ENCODE measurements at places on chromosomes 1 and 21.

- DNase-seq = no peak
Measured at GRCh38 chr1:174497478-174497877, 49.7 kb downstream of the GPR52 start.

DNA sequence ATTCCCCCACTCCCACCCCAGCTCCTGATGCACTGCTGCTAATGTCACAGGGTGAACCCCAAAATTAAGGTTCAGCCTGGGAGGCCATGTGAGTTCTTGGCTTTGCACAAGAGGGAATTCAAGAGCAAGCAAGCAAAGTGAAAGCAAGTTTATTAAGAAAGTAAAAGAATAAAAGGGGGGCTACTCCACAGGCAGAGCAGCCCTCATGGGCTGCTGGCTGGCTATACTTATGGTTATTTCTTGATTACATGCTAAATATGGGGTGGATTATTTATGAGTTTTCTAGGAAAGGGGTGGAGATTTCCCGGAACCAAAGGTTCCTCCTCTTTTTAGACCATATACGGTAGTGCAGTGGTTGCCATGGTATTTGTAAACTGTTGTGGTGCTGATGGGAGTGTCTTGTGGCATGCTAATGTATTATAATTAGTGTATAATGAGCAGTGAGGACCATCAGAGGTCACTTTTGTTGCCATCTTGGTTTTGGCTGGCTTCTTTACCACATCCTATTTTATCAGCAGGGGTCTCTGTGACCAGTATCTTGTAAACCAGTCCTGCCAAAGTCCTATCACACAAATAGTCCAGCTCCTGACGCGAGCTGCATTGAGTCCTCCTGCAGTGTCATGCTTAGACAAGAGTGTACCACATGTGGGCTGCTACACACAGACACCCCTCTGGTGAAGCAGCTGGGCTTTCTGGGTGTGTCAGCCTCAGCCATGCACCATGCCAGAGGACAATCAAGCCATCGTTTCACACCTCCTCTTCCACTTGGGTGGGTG is 46.4 kb upstream of the CSF1 start:
- DNase-seq = no peak

DNA sequence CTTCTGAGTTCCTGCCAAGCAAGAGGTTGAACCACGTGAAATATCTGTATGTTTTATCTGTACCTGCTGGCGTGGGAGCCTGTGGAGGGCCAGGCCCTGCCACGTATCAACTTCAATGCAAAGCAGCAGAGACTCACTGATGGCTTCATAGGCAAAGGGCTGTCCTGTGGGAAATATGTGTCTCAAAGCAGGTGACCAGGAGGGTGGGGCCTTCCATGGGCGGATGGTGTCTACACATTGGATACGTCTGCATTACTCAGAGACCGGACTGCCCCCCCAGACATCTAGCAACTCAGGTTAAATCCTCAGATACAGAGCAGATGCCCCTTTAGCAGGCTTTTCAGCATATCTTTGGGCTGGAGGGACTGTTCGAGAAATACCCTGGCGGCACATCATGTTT is 210.8 kb upstream of the C1orf174 start:
- DNase-seq = no peak

DNA sequence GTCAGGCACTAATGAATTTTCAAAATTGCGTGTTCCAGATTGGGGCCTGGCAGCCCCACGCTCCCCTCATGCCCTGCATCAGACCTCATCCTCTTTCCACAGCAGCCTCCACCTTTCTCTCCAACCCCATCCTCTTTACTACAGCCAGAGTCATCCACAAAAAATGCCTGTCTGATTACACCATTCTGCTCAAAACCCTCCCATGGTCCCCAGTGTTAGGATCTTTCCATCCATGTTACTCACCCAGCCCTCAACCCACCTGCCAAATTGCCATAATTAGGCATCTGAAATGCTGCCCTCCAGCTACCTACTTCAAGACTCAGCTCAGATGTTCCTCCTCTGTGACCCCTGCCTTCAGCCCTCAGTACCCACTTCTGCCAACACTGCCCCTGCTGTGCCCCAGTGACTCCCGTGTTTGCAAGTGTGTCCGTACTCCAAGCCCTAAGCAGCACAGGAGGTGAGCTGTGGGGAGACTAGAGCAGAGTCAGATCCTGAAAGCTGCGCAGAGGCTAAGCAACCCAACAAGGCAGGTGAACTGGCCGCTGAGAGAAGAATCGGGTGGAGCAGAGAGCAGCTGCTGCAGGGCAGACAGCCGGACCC is 715 bp upstream of the ARTN start:
- no peak for DNase-seq

- no peak for DNase-seq
Measured at GRCh38 chr1:31043631-31044030, 21.9 kb downstream of the PUM1 start.

- DNase-seq = no peak
Measured at GRCh38 chr1:16120940-16121410, 34.9 kb downstream of the EPHA2 start.

DNA sequence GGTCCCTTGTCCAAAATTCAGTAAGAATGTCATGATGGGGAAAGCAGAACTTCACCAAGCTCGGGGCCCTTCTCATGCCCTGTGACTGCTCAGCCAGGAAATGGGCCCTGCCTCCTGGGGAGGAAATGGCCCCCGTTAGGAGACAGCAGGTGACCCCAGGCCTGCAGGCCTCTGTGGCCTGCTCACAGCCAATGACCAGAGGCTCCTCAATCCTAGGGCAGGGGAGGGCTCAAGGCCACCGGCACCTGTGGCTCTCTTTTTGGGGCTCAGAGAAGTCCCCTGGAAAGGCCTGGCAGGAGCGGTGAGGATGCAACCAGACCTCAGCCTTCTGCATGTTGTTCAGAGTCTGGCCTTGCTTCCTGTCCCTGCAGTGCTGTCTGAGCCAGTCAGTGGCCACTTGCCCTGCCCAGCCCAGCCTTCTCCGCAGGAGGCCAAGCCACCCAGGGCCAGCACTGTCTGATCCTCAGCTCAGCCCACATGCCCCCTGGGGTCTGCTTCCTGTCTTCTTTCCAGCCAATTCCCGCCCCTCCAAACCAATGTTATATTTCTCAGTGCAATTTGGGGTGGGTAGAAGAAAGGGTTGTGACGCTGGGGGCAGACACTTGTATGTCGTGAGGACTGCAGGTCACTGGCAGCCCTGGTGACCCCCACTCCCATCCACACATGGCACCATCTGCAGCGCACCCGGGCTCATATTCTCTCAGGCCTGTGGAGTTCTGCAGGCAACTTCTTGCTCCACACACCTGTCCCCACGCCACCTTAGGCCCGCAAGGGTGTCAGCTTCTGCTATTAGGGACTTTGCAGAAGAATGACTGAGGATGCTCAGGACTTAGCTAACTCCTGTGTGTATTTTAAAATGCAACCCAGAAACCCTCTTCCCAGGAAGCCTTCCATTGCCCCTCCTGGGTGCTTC is 83.6 kb downstream of the ITPKB start:
- no peak for DNase-seq

DNA sequence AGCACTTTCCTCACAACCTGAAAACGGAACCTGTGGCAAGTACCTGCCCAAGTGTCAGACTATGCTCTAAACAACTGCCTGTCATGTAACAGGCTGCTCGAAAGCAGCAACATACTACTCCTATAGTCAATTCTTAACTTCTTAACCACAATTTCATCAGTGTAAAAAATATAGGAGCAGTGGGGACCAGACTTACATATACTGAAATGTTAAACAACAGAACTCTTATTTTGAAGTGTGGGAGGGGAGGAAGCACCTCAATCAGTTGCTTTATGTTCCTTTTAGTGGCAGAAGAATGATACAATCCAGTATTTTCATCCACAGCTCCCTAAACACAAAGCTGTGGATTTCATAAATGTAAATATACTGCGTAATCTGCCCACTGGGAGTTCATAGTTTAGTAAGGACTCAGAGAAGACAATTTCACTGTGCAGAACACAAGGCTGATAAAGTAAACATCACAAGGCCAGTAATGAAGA is 44.2 kb downstream of the WLS start:
- peak; percentile 58 for DNase-seq

DNA sequence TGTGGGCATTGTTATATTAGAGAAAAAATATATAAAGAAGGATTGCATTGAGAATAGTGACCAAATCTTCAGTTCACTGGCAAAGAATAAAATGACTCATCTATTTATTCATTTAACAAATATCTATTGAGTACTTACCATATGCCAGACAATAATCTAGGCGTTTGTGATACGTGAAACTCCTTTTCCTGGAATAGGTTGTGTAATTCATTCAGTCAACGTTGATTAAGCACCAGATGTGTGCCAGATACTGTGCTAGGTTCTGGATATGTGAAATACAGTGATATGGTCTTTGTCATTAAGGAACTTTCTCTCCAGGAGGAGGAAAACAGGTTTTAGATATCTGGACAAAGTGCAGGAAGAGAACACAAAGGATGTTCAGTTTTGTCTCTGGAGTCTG is 344.5 kb downstream of the RWDD3 start:
- no peak for DNase-seq

DNA sequence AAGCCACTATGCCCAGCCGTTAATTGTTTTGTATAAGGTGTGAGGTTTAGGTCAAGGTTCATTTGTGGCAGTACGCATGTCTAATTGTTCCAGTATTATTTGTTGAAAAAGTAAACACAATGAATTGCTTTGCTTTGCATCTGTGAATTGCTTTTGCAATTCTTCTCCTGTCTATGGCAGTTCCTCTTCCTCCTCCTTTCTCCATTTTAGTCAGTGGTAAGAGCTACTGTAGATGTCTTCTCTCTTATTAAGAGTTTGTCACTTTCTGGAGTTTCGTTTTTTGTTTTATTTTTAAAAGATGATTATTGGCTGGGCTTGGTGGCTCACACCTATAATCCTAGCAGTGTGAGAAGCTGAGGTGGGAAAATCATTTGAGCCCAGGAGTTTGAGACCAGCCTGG is 29.2 kb downstream of the C1orf185 start:
- no peak for DNase-seq

DNA sequence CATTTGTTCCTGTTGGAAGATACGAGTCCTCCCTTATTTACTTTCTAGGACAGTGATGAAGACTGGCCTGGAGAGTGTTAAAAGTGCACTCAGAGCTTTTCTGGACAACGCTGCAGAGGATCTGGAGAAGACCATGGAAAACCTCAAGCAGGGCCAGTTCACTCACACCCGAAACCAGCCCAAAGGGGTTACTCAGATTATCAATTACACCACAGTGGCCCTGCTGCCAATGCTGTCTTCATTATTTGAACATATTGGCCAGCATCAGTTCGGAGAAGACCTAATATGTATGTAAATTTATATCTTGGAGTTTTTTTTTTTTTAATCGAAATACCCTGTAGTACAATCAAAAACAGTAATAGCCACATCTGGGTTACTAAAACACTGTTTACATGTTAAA is 190.5 kb downstream of the ZP4 start:
- DNase-seq = no peak

- DNase-seq = no peak
Measured at GRCh38 chr21:32817208-32817607, 45.7 kb upstream of the PAXBP1 start.

DNA sequence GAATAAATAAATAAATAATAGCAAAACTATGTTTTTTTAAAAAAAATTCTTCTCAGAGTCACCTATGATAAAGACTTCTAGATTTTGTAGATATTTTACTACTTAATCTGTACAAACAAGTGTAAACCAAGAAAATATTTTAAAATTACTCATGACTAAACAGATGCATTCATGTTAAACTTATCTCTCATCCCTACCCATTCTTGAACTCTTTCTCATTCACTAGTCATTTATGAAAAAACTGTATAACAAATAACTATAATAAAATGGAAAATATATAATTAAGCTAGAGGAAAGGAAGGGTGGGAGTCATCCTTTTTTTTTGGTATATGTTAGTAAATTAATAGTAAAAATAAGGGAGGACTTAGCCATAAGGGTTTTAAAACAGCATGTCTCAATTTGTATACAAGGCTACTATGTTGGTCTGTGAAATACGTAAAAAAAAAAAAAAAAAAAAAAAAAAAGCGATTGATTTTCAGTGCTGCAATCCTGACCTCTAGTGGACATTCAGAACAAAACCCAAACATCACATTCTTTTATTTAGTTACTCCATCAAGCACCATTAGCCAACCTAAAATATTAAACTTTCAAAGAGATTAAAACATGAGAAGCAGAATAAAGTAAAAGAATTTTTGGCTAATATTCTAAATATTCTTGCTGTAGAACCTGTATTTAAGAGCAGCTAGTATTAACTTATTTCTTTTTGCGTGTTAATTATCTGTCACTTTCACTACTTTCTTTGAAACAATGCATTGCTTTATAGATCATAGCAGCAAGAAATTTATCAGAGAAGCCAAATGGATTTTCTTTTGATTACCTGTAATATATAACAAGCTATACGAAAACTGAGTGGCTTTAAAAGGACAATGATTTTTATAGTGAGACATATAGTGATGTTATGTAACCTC is 255.8 kb upstream of the CACYBP start:
- DNase-seq = no peak

GRCh38 chr1:41045740-41046139 is 24.2 kb upstream of the SLFNL1 start:
- DNase-seq = peak; percentile 16

DNA sequence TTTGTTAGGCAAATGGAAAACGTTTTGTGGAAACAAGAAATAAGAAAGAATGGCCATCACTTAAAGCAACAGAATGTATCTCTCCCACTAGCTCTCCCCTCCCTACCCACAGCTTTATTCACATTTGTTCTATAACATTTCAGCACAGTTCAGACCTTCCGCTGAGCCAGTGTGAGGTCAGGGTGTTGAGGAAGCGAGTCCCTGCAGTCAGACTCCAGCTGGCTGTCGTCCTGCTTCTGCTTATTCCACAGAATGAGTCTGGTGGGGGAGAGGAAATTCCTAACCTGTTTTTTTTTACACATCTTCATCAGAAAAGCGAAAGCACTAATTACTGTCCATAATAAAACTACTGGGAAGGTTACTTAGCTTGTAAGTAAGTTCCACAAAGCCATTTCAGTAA is 39.0 kb downstream of the MRPL39 start:
- no peak for DNase-seq

DNA sequence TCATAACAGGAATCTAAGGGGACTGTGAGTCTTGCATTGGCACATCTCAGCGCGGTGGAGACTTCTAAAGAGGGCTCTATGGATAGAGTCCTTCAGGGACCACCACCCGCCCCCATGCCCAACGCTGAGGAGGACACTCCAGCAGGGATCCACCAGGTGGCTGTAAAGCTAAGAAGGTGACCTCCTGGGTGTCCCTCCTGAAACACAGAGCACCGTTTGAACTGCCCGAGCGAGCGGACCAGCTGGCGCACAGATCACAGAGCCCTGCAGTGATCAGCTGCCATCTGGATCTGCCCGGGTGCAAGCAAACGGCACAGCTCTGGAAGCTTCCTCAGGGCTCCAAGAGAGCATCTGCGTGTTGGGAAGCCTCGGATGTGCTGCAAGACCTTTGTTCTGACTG is 51.3 kb upstream of the LYST start:
- no peak for DNase-seq

GRCh38 chr1:30650968-30651320 is 72.4 kb downstream of the MATN1 start:
- no peak for DNase-seq

GRCh38 chr1:203065191-203065590 is 20.6 kb downstream of the MYOG start:
- DNase-seq = no peak

DNA sequence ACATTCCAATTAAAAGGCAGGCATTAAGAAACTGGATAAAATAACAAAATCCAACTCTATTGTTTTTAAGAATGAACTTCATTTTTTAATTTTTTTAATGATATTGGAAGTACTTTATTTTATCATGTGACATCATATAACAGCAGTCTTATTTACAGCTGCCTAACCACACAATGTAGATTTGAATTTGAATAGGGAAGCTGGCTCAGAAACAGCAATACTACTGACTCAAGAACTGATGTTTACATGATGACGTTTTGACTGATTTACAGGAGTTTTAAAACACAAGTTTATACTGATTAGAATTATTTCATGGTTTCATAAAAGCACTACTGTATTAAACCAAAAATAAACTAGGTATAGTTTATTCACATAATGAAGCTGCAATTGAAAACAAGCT is 348.7 kb upstream of the NR5A2 start:
- DNase-seq = no peak

All from brain pericyte (primary cell).